Activated CD4-positive, alpha-beta T cell treated with anti-CD3 and anti-CD28 coated beads, Interleukin-2, amount 50 U/mL, for 24 hours (primary cell): ENCODE measurements at places on chromosomes 6 and 20.

DNA sequence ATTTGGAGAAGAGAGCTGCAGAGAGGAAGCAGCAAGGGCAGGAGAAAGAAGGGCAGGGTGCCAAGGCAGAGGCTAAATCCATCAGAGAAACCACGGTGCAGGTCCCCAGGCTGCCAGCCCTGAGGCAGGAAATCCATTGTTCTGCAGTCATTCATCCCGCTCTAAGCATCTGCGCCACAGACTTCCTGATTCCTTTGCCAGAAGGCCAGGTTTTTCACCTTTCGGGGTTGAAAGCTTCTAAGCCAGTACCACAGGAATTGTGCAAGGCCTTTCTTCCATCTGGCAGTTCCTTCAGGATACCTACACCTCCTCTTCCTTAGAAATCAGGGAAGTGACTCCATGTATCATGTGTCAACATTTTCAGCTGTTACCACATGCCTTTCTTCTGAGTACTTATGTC is 45.6 kb downstream of the ADGRF5 start:
- no peak for DNase-seq

GRCh38 chr6:25280344-25281074 is 1.3 kb downstream of the CARMIL1 start:
- no peak for DNase-seq

- no peak for DNase-seq
These were observed 22.6 kb downstream of the SIRPA start for GRCh38 chr20:1917786-1918185.

DNA sequence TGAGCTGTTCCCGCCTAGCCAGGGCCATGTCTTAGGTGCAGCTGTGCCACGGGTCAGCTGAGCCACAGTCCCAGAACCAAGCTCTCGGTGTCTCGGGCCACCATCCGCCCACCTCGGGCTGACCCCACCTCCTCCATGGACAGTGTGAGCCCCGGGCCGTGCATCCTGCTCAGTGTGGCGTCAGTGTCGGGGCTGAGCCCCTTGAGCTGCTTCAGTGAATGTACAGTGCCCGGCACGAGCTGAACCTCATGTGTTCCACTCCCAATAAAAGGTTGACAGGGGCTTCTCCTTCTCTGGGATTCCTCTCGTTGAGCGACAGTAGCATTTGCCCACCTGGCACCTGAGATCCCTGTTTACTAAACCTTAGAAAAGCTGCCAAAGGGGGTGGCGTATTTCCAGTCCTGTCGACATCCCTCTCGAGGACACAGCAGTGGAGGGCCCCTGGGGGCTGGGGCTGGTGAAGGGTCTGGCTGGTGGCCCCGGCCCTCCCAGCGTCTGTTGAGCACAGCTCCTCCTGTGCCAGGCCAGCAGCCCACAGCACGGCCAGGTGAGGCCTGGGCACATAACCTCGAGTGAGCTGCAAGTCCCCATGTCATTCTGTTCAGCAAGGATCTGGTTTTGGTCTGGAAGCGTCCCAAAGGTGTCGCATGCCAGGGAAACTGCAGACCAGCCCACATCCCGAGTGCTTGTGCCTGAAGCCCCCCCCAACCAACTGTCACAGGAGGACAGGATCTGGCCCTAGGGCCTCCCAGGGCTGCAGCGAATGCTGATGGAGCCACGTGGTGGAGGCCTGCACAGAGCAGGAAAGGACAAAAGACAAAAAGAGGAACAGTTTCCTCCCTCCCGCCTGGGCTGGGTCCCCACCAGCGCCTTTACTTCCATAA is 21.2 kb upstream of the PYGB start:
- no peak for DNase-seq

- no peak for DNase-seq
These were observed 6.0 kb downstream of the HSF2 start for GRCh38 chr6:122405417-122405816.

DNA sequence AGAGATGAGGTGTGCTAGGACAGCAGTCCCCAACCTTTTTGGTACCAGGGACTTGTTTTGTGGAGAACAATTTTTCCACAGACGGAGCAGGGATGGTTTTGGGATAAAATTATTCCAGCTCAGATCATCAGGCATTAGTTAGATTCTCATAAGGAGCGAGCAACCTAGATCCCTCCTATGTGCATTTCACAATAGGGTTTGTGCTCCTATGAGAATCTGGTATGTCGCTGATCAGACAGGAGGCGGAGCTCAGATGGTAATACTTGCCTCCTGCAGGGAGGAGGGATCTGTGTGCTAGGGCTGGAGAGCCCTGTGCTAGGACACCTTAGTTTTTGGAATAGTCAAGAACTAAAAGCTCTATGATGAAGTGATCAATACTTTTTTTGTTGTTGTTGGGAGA is 2.5 kb downstream of the SMIM13 start:
- no peak for DNase-seq

DNA sequence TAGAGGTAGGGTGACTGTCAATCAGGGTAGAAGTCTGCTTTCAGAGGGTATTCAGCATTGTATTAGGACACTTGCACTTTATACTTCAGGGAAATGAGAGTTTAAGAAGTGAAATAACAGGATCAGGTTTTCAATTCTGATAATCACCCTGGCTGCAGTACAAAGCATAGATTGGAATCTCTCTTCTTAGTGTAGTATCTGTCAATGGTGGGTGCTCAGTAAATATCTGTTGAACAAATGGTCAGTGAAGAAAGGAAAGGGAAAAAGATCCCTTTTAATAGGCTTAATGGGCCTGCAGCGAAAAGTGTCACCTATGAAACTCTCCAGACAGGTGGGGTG is 18.7 kb downstream of the TUBB2B start:
- no peak for DNase-seq

DNA sequence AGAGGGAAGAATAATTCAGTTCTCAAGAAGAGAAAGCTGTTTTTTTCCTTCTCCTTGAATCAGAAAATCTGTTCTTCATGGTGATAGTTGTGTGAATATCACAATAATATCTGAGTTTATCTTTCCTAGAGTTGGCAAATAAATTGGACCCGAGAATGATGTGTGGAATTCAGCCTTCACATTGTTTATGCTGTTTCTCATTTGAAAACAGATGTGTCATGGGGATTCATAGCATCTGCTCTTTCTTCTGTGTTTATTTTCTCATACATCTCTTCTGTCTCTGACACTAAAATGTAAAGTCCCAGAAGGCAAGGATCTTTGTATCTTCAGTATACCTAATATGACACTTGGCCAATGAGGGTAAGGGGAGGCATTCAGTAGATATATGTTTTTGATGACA is 103.6 kb upstream of the SGK1 start:
- no peak for DNase-seq

DNA sequence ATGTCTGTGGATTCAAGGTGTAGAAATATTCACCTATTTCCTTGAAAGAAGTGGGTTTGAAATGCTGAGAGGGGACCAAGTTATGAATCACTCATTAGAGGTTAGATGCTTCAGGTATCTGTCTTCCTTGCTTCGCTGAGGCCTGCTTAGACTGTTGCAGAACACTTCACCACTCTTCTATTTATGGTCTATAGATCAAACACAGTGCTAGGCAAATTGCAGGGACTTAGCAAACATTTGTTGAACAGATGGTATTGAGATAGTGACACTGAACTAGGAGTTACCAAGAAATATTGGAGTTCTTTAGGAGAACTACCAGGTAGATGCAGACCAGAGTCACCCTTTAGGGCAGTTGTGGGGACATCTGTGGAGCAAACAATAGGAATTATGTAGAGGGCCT is 123.8 kb downstream of the RFPL4B start:
- DNase-seq, result no peak

GRCh38 chr6:15305496-15305895 is 59.6 kb downstream of the JARID2 start:
- DNase-seq, result no peak

DNA sequence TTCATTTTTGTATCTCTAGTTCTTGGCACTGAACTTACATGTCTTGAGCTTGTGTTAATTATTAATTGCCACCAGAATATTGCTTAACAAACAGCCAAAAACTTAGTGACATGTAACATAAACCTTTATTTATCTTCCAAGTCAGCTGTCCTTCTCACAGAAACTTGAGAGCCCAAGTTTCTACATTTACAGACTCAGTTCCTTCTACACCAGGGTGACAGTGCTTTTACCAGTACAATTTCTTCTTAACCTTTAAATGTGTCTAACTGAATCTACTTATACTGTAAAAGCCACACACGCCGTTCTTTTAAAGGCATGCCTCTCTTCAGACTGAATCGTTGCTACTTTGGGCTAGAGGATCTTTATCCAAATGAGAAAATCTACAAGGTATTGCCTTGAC is 539.2 kb downstream of the GRIK2 start:
- no peak for DNase-seq

DNA sequence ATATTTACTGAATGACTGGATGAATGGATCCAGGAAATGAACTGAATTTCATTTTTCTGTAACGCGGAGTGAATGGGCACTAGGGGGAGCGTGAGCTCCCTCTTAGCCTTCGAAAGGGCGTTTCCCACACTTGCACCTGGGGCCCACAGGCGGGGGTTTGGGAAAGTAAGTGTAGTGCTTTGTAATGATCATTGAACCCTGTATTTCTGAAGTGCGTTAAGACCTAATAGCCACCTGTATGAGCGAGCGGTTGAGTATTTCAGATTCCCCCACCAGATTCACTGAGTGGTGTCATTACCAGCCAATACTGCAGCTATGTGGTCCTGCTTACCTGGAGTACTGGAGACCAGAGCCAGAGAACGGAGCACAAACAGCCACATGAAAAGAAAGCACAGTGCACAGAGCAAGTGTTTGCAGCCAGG is 10.5 kb downstream of the SYTL3 start:
- DNase-seq, result no peak

DNA sequence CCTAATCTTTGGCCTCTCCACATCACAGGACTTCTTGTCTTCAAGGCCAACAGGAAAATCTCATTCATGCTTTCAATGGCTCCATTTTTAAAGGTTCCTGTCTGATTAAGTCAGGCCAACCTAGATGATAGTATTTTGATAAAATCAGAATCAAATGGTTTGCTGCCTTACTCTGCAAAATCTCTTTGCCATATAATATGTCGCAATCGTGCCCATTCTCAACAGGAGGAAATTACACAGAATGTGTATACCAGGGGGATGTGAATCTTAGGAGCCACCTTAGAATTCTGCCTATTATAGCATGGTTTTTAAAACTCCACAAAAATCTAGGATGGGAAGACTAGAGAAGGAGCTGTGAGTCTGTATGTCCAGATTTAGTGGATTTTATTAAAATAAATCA is 612.9 kb upstream of the MAN1A1 start:
- no peak for DNase-seq
